ENCODE measurements at places on chromosomes 7 and 10.

DNA sequence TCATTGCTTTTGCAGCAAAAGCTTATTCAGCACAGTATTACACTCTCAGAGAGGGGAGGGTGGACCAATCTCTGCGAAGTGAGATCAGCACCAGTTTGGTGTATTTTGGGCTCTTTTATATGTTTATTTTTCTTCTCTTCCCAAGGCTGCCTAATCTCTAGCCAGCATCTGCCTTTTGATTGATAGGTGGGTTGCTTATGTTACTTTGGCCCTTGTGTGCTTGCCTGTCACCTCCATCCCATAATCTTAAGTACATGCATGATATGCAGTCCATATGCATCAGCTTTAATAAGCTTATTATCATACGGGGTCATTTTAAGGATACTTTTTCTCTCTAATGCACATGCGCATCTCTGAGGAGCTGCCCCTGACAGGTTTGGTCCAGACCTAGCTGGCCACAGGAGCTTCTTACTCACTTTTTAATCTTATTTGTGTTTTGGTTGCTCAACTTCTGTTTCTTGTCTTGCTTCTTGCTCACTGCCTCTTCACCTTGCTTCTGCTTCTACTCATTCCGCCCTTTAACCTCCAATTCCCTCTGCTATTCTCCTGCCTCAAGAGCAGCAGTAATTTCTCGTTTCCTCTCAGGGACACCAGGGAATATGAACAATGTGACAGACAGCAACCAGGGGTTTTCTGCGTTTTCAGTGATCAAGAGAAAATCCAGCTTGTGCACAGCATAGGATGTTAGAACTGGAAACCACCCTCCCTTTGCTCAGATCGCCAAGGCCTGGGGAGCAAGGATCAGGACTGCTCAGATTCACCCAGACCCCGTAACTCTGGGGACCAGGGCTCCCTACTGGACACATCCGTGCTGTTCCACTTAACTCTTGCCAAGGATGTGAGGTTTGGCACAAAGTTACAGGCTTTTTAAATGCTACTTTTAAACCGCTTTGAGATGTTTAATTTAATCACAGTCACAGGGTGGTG, 10.0 kb downstream of the RGR start:
- no peak for DNase-seq

GRCh38 chr7:68334636-68335272, 1263.5 kb upstream of the AUTS2 start:
- DNase-seq = no peak

DNA sequence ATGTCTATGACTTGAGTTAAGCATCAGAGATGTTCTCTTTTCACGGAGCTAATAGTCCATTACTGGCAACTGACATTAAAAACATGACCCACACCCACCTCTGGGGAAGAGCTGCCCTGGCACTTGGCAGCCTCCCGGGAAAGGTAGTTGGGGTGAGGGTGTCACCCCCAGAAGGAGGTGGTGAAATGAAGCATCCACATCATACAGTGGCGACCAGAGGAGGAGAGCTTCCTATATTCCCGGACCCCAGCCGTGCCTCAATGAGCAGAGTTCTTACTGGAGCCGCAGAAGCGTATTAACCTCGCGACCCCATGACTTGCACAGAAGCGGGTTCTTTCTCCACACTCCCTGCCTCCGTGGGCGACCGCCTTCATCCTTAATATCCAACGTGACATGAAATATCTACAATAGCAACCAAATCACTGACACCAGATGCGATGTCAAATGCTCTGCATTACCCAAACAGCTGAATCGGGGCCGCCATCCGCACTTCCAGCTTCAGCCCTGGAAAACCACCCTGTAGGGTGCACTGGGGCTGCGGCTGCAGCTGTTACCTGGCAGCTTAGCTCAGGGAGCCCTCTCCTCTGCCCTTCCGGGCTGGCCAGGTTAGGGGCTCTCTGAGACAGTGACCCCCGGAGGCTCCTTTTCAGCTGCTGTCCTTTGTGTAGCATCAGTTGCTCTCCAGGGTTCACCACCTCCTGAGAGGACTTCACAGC, 103.1 kb upstream of the PARD3 start:
- no peak for DNase-seq

GRCh38 chr7:129630341-129630740, 18.8 kb downstream of the NRF1 start:
- no peak for DNase-seq

- DNase-seq = no peak
These were observed 55.1 kb downstream of the LARP4B start for GRCh38 chr10:876438-876837.

- no peak for DNase-seq
These were observed 11.7 kb upstream of the TRIM8 start for GRCh38 chr10:102632394-102633111.
